ENCODE measurements at places on chromosomes 1 and 21.

DNA sequence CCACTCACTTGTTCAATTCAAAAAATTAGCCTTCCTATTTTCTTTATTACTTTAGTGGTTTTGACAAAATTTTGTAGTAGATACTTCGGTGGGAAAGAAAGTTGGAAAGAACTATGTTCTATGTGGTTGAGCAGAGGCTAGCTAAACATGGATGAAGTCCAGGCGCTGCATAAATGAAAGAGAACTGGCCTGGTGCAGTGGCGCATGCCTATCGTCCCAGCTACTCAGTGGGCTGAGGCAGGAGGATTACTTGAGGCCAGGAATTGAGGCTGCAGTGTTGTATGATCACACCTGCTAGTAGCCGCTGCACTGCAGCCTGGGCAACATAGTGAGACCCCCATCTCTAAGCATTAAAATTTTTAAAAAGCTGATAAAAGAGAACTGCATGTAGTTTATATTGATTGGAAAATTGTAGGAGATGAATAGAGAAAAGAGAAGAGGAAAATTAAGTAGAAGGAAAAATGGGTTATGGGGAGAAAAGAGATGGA lies 21.0 kb downstream of the IFNAR1 start:
- DNase-seq: no peak

DNA sequence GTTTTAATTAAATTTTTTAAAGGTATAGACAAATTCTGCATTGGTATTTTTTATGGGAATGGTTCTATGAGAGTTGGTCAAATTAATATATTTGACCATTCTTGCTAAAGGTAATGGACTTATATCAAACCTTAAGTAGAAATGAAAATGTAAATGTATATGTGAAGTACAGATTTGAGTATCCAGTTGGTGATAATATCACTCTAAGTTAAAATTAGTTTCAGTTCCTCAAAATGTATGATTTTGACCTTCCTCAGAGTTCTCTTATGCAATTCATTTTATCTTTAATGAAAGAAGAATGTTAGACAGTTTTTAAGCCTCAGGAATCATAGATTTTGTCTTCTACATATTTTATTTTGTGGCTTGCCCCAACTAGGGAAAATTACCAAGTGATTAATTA lies 1291.5 kb upstream of the B3GALT2 start:
- DNase-seq: no peak

DNA sequence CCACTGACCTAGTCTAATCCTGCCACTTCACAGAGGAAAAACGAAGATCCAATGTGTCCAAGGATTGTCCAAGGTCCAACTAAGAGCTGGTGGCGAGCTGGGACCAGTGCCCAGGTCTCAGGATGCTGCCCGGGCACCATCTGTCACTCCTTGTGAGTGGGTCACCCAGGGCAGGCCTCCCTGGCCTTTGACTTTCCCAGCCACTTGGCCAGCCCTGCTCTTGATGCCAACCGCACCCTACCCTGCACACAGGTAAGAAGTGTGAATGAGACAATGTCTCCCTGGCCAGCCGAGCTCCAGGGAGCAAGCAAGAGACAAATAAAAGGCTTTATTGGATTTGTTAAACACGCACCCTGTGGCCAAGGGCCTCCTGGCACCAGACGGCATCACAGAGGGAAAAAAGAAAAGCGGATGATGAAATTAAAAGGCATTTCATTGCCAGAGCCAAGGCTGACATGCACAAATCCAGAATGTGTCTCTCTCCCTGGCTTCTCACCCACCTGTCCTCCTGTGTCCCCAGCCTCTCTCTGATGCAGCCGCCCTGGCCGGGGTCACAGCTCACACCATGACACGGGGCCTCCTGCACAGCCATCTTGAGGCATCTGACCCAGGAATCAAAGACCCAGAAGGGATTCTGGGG lies 72.8 kb downstream of the CAMK2N1 start:
- DNase-seq: no peak

DNA sequence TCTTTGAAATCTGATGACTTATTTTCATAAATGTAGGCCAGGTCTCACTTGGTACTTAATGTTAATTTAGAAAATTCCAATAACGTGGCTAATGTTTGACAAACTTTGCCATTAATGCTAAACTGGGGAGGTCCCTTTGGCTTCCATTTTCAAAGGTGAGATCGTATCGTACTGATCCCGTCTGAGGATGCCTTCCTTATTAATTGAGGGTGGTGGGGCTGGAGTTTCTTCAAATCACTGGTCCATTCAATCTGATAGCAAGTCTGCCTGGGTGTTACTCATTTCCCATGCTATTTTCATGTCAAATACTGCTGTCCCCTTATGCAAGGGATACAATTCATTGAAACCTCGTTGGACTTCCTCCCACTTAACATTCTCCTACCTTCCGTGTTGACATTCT lies 327.1 kb downstream of the DISC1 start:
- DNase-seq: no peak

DNA sequence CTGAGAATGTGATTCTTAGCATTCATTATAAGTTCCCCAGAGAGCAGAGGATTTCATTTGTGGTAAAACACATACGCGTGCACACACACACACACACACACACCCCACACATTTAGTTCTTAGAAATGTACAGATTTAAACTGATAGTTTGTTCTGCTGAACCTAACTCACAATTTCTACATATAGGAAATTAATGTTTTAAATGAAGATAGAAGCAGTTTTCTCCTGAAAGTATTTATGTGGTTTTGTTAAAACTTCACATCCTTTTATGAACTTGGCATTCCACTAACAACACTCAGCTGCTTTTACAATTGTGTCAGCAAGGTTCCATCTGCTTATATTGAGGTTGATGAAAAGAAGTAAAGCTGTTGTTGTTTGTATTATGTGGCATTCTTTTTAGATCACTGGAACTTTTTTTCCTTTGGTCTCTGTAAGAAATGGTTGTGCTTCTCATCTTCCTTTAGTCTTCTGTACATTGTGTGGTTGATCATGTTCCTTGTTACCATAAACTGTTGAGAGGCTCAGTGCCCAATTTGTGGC lies 41.6 kb downstream of the AK4 start:
- no peak for DNase-seq

GRCh38 chr1:211305044-211305443 lies 21.6 kb upstream of the TRAF5 start:
- no peak for DNase-seq

DNA sequence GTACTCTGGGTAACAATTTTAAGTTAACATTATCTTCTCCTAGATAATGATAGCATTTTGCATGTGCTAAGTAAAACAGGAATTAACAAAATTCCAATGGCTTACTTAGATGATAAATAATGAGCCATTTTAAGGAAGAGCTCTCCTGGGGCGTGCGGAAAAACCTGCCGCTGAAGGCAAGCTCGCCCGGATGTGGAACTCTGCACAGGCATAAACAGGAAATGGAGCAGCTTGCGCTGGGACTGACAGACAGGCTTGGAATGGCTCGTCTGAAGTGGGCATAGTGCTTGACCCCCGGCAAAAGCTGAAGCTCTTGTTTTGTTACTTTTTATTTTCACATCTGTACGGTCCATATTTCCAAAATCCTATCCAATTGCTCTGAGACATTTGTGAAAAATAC lies 169.2 kb downstream of the ZNF281 start:
- no peak for DNase-seq

GRCh38 chr21:32569261-32570230 lies 15.8 kb downstream of the TCP10L start:
- DNase-seq: peak; percentile 76

- no peak for DNase-seq
These were observed 37.0 kb upstream of the EPS15 start for GRCh38 chr1:51555866-51556619.

GRCh38 chr1:185694081-185694480 lies 40.1 kb upstream of the HMCN1 start:
- DNase-seq: peak; percentile 56

DNA sequence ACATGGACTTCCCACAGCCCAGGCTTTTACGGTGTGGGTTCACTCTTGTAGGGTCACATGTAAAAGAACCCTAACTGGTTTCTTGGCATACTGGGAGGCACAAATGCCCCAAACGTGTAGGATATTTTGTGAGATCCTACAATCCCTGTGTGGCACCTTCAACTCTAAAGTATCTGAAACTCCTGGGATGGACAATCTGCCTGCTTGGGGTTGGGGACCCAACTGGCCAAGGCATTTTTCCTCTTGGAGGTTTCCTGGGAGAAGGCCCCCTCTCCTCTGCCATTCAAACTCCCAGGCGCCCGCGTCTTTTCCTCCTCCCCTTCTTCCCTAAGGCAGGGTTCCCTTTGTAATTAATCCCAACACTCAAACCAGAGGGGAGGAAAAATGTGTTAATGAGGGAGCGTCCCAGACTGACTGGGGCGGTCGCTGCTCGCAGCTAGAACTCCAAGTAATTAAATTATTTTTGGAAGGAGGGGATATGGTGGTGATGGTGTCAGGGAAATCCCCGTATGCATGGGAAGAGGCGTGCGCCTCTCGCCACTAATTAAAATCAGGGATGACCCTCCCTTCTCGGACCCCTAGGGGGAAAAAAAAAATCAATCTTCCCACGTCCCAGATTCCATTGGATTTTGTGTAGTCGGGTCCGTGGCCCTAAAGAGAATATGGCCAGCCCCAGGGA lies 681 bp upstream of the VANGL2 start:
- DNase-seq: no peak

DNA sequence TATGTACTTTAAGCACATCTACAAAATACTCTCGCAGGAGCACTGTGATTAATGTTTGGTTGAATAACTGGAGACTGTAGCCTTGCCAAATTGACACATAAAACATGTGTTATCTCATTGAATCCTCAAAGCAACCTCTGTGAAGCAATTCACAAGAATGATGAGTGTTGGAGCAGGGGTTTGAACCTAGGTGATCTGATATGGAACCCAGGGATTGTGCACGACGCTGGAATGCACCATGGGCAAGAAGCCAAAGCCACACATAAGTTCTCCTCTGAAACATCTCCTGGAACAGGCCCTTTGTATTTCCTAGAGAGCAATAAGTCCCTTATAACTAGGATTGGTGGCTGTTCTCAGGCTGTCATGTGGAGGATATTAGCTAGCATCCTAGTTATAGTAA lies 124.6 kb upstream of the IVNS1ABP start:
- DNase-seq: no peak

DNA sequence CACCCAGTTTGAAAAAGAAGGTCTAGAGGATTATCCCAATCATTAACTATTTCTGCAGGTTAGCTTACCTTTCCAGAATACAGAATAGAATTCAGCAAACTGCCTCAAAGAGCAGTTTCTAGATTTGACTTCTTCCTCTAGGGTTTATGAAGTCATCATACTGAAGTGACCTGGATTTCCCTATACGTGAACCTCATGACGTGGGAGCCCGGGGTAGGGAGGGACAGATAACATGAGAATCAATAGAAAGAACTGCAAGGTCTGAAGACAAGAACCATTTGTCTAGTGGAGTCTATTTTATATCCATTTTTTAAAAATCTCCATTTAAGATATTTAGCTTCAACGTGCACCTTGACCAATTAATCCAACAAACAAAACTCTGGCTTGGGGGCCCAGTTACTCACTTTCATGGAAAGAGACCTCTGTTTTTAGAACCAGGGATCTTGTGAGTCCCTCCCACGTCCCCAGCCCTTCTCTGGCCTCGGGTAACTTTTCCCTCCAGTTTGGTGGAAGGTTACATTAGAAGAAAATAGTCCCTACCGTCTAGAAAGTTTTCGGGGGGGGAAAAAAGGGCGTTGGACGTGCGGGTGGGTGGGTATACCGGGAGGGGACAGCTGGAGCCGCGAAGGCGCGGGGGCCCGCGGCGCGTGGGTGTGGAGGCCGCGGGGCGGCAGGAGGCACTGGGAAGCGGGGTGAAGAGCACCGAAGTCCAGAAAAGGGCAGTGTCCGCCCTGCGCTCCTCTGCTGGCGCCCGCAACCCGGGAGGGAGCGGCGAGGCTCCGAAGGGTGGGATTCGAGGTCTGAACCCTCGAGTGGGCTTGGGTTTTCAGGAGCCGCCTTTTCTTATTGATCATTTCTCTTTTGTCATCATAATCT lies 13.8 kb upstream of the POGZ start:
- DNase-seq: peak; percentile 32

DNA sequence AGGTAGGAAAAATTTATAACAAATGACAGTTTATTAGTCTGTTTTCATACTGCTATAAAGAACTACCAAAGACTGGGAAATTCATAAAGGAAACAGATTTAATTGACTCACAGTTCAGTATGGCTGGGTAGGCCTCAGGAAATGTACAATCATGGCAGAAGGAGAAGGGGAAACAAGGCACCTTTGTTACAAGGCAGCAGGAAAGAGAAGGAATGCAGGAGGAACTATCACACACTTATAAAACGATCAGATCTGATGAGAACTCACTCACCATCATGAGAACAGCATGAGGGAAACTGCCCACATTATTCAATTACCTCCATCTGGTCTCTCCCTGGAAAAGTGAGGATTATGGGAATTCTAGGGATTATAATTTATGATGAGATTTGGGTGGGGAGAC lies 61.3 kb downstream of the ASB17 start:
- no peak for DNase-seq

GRCh38 chr21:19120591-19120990 lies 717.0 kb upstream of the TMPRSS15 start:
- DNase-seq: no peak

- no peak for DNase-seq
These were observed 142.2 kb downstream of the SLC45A1 start for GRCh38 chr1:8460132-8460544.

- no peak for DNase-seq
These were observed 22.1 kb downstream of the ECHDC2 start for GRCh38 chr1:52899445-52899894.

- no peak for DNase-seq
These were observed 422.9 kb downstream of the SETD4 start for GRCh38 chr21:35637431-35637830.

DNA sequence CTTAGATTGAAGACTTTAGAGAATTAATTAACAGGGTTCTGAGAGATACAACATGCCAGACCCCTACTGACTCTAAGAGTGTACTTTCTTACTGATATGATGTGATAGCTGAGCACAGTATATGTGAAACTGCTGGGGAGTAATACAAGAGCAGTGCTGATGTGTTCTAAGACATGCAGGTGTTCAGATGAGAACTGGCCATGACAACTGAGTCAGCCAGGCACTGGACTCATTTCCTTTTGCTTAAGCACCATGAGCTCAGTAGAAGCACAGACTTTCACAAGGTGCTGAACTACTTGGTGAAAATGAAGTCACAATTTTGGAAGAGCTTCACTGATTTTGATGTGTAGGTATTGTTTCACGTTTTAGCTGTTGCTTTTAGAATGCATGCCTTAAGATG lies 15.9 kb upstream of the POGZ start:
- no peak for DNase-seq
